Iris pigment epithelial cell (primary cell): ENCODE measurements at places on chromosomes 7 and 10.

DNA sequence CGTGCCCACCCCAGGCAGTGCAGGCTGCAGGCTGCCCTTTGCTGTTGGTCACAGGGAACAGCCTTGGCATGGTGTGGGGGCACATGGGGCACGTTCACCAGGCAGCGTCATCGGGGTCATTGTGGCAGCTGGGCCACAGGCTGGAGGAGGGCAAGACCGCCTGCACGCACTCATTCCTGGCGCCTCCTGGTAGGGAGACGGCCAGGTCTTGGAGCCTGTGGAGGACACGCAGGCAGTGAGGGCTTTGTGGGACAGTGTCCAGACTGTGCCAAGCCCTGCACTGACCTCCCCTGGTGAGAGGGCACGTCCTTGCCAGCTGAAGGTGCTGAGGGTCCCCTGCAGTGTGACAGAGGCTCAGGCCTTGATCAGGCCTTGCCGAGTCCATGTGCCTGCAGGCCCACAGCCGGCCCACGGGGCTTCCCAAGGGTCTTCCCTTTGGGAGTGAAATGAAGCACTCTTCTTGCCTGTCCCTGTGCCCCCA lies 76.4 kb downstream of the NKX6-2 start:
- no peak for DNase-seq

DNA sequence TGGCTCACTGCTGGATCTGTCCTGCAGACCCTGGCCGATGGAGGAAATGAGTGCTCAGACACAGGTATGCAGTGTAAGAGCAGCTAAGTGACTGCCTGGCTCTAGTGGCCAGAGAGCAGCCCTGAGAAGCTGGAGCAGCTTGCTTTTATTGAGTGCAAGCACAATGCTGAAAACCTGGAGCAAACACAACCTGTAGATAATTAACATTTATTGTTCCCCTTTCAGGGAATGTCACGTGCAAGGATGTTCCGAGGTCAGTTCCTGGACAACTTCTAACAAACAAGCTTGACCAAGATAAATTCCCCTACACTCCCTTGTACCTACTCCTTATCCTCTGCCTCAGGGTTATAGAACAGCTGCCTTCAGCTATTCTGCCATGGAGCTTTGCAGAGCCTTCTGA lies 31.3 kb downstream of the DDC start:
- DNase-seq: no peak

DNA sequence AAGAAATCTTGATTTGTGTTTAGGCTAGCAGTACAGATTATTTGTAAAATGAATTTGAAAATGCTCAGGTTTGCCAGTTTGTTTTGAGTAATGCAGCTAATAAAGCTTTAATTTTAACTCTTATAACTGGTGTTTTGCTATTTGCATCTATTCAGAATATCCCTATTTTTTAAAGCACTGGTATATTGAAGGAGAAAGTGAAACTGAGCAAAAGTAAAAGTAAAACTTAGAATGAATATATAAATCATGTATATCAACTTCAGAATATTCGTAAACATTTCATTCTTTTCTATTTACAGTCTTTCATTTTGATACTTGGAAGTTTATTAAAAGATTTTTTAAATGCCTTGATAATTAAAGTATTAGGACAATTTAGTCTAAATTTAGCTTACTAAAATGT lies 26.2 kb downstream of the TASOR2 start:
- DNase-seq: peak; percentile 9

DNA sequence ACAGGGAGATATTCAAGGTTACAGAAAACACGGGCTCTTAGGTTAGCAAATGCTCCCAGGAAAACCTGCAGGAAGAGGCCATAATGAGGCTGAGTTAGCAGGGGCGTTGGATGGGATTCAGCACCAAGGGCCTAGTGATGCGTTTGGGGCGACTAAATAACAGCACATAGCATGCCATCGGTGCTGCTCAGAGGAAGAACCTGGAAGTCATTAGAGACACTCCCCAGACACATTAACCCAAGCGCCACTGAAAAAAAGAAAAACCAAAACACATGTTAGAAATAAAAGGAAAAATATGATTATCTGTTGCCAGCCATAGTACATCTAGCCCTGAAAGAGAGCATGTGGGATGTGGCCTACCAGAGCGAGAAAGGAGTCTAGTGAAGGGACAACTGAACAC lies 28.8 kb upstream of the OPALIN start:
- DNase-seq: no peak

DNA sequence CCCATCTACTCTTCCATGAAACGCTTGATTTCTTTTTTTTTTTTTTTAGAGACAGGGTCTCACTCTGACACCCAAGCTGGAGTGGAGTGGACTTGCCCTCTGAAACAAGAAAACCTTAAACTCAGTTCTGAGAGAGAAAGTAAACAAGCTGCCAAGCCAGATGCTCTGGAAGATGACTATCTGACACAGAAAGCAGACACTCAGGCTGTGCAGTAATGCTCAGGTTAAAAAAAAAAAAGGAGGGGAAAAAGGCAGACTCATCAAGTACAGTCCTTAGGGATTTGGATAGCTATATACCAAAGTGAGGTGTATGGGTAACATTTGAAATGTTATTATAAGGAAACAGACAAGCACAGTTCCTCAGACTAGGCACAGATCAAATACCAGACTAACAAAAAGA lies 80.5 kb downstream of the IDE start:
- peak; percentile 17 for DNase-seq

DNA sequence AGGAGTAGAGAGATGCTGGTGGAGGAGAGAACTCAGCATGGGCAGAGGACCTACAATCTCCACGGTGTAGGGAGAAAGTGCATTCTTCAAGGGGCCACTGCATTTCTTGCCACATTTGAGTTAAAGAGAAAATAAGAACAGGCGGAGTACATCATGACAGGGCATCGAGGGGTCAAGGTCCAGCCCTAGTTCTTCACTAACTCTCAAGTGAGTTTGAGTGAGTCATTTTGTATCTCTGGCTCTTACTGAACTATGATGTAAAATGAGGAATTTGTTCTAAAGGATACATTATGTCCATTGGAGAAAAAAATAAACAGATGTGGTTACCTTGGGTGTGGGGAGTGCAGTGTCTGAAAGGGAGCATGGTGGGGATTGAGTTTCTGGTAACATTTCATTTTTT lies 182.9 kb downstream of the XPNPEP1 start:
- DNase-seq: peak; percentile 73

DNA sequence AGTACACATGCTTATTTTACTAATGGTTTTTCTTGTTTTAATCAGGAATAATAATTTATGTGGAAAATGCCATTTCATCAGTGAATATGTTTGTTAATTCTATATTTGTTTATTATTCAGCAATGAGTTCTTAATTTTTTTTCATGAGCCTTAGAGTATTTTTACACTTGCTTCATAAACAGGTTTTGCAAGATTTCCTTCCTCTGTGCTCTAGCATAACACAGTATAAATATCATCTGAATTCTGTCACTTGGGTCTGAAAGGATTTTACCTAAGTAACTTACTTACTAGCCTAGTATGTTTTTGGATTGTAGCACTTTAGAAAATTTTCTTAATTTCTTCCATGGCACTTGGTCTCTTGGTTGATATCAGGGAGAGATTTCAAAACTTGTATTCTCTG lies 45.8 kb downstream of the GLCCI1 start:
- DNase-seq: no peak

- DNase-seq: no peak
Observed at GRCh38 chr10:107913317-107914294, 749.1 kb upstream of the SORCS1 start.

- no peak for DNase-seq
Observed at GRCh38 chr7:75629044-75629443, 109.7 kb downstream of the HIP1 start.

GRCh38 chr10:6353526-6353925 lies 150.8 kb downstream of the PFKFB3 start:
- DNase-seq: no peak

- DNase-seq: no peak
Observed at GRCh38 chr7:150665089-150665748, 20.3 kb upstream of the GIMAP2 start.

DNA sequence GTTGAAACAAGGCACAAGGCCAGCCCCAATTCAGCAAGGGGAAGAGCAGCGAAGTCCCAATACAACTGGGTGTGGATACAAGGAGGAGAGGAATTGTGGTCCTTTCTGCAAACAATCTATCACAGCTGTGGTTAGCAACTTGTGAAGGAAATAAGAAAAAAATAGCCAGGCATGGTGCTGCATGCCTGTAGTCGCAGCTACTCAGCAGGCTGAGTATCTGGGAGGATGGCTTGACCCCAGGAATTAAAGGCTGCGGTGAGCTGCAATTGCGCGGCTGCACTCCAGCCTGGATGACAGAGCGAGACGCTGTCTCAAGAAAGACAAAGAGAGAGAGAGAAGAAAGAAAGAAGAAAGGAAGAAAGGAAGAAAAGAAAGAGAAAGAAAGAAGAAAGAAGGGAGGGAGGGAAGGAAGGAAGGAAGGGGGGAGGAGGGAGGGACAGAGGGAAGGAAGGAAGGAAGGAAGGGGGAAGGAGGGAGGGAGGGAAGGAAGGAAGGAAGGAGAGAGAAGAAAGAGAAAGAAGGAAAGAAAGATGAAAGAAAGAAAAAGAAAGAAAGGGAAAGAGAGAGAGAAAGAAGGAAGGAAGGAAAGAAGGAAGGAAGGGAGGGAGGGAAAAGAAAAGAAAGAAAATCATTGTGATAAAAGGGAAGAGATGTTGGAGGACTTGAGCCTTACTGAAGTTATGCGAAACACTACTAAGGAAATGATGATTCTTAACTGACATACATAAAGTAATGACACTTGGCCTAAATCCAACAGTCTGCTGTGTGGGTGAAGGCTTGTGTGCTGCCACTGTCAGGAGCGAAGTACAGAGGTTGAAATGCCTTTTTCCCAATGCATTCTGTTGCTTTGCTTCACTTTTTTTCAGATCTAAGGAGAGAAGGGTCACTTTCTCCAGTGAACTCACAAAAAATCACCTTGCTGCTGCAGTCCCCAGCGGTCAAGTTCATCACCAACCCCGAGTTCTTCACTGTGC lies 117.0 kb upstream of the STK17A start:
- no peak for DNase-seq

- no peak for DNase-seq
Observed at GRCh38 chr10:122426829-122427228, 27.6 kb upstream of the ARMS2 start.

DNA sequence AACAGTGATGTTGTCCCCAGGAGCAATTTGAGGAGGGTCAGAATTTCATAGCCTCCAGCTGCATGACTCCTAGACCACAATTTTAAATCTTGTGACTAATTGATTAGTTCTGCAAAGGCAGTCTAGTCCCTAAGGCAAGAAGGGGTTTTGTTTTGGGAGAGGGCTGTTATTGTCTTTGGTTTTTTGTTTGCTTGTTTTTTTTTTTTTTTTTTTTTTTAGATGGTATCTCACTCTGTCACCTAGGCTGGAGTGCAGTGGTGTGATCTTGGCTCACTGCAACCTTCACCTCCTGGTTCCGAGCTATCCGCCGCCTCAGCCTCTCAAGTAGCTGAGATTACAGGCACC lies 117.0 kb downstream of the MARCHF5 start:
- no peak for DNase-seq

GRCh38 chr7:7834761-7835160 lies 116.4 kb upstream of the RPA3 start:
- no peak for DNase-seq

DNA sequence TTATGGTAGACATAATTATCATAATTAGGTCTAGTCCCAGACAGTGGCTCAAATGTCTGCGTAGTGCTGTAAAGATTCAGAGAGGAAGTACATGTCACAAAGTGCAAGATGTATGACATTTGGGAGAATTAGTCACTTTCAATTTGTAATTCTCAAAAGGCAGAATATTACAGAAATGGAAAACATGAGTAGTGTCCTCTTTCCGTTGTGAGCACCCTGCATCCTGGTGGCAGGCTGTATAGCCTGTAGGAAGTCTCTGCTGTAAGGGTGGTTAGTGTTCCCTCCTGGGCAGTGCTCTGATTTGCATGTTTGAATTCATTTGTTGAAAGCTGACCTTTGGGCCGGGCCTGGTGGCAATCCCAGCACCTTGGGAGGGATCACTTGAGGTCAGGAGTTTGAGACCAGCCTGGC lies 17.0 kb downstream of the CDK14 start:
- peak; percentile 56 for DNase-seq

DNA sequence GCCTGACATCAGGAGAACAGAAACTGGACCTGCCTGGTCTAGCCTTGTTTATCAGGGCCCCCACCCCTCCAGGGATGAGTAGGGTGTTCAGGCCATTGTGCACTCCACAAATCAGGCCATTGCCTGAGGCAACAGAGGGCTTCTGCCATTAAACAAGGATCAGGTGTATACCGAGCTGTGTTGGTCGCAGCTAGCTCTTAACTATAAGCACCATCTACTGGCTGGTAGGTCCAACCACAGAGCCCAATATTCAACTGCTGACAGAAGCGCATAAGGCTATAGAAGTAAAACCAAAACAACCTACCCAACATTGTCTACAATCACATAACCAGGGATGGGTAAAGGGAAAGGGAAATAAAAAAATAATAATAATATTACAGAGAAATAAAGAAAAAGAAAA lies 451.7 kb upstream of the TEX47 start:
- DNase-seq: no peak

GRCh38 chr7:152733286-152733934 lies 26.1 kb upstream of the ACTR3B start:
- no peak for DNase-seq

- DNase-seq: no peak
Observed at GRCh38 chr7:151056283-151056665, 1.4 kb downstream of the CDK5 start.

DNA sequence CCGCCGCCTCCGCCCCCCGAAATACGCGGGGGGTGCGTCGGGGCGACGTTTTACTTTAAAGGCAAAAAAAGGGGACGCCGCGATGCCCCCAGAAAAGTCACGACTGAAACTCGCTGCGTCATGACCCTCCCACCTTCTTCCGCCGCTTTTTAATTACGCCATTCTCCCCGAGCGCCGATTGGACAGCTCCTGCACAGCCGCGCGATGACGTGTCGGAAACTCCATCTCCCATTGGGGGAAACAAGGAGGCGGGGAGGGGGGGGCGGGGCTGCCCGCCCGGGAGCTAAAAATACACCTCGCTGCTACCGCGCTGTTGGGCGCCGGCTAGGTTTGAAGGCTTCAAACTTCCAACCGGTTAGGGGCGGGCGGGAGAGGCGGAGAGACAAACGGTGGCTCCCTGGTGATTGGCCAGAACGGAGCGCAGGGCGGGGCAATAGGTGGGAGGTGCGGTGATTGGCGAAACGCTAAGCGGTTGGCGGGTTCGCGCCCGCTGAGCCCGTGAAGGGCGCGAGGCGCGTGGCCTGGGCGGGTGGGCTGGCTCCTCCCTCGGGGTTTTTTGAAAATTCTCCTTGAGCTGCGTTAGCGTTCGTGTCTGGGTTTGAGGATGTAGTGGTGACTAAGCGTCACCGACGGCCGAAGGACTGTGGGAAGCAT lies at the start of gene RHEB:
RHEB (minus strand) TSS at position 131 of the 654 bp plus-strand sequence. CDS start 384 bp downstream, outside the sequence.
- peak; percentile 99 for DNase-seq

GRCh38 chr7:158991824-158992621 lies 135.7 kb downstream of the DYNC2I1 start:
- DNase-seq: no peak
